ENCODE measurements at places on chromosomes 7 and 10. TPM values are rescaled to one million over a fixed set of nuclear protein-coding genes. Genes with fewer than 3 reads are reported as not detected.
A peak's percentile ranks its signal among the peaks of the same experiment; 100 is the strongest.

DNA sequence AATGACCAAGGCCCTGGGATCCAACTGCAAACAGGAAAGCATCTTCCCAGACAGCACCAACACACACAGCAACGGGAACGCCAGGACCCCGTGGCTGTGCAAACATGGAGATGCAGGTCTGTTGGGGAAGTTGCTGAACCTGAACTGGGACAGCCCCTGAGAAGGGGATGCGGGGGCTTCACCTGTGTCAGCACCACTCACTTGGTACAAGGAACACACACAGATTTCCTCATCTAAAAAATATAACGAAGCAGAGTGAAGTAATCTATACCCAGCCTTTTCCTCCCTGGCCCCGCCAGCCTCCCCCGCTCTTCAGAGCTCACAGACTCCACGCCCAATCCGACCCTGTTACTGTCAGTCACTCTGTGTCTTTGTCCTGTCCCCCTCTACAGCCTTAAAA, 93.0 kb downstream of the PTPRN2 start:
- DNase-seq, result no peak

- no peak for DNase-seq
Observed at GRCh38 chr7:142381727-142382390, 124.0 kb upstream of the PRSS58 start.

GRCh38 chr7:1561036-1561940, 5.3 kb upstream of the TMEM184A start:
- DNase-seq, result no peak

DNA sequence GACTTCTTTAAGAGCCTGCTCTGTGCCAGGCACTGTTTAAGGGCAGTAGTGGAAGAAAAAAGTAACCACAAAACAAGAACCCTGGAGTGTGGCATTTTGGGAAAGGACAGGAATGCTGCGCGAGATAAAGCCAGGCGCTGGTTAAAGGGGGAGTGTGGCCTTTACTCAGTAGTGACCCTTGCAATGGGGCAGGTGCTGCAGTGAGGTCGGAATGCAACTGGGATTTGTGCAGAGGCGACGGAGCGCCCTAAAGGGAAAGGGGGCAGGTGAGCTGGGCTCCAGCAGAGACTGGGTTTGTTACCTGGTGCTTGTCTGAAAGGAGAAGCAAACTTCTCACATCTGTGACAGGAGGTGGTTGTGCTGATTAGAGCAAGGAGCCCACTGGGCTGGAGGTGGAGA, 263.6 kb downstream of the ACTR3B start:
- no peak for DNase-seq

DNA sequence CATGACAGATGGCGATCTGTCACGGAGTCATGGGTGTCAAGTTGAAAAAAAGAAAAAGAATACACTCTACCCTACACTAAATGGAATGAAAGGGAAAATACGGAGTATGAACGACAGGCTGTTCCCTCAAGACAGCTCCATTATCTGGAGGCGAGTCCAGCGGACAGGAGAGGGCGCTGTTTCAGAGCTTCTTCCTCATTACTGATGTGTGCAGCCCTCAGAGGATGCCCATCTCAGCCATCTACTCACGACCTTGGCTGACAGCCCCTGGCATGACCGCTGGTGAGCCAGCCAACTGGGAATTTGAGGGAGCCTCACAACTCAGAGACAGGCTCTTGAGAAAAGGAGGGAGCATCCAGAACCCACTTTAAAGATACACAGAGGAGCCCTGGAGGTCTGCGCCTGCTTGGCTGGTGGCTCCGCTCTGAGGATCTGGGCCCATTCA, 49.6 kb upstream of the SMNDC1 start:
- peak; percentile 69 for DNase-seq

GRCh38 chr7:38105874-38106483, 72.1 kb upstream of the STARD3NL start:
- peak; percentile 67 for DNase-seq

- DNase-seq, result no peak
Observed at GRCh38 chr10:34814223-34814912, 728 bp downstream of the PARD3 start.

DNA sequence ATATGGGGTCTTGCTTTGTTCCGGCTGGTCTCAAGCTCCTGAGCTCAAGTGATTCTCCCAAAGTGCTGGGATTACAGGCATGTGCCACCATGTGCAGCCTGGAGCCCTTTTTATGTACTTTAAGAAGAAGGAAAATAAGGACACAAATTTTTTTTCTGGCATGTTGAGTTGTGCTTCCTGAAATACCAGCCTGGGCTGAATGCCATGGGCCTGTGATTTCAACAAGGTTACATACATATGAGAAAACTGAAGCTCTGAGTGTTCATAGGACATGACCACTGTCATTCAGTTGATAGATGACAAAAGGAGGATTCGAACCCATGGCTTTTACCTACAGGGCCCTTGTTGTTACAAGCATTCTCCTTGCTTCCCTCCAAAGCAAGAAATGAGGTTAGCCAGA, 36.1 kb downstream of the ST8SIA6 start:
- DNase-seq, result no peak

DNA sequence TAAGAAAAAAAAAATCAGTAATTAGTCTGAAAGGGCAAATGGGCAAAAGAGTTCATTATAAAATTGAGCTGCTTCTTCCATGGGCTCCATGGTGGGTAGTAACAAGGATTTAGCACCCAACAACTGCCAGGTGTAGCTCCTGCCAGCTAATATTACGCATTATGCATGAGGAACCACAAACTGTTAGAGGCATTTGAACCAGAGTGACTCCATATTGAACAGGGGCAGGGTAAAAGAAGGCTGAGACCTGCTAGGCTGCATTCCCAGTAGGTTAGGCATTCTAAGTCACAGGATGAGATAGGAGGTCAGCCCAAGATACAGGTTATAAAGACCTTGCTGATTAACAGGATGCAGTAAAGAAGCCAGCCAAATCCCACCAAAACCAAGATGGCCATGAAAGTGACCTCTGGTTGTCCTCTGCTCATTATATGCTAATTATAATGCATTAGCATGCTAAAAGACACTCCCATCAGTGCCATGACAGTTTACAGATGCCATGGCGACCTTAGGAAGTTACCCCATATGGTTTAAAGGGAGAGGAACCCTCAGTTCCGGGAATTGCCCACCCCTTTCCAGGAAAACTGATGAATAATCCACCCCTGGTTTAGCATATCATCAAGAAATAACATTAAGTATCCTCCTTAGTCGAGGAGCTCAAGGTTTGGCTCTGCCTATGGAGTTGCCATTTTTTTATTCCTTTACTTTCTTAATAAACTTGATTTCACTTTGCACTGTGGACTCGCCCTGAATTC, 8.7 kb upstream of the PAPSS2 start:
- DNase-seq, result no peak

DNA sequence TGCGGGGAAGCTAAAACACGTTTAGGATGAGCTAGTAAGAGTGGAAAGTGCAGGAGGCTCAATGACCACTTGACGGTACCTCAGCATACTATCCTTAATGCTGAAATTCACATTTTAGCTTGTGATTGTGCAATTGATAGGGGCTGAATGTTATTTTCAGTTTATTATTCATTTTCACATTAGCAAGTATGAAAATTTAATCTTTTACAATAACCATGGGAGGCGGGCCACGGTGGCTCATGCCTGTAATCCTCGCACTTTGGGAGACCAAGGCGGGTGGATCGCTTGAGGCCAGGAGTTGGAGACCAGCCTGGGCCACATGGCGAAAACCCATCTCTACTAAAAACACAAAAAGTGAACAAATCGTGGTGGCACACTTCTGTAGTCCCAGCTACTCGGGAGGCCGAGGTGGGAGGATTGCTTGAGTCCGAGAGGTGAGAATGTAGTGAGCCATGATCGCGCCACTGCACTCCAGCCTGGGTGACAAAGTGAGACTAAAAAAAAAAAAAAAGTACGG, 22.0 kb upstream of the ANLN start:
- no peak for DNase-seq

DNA sequence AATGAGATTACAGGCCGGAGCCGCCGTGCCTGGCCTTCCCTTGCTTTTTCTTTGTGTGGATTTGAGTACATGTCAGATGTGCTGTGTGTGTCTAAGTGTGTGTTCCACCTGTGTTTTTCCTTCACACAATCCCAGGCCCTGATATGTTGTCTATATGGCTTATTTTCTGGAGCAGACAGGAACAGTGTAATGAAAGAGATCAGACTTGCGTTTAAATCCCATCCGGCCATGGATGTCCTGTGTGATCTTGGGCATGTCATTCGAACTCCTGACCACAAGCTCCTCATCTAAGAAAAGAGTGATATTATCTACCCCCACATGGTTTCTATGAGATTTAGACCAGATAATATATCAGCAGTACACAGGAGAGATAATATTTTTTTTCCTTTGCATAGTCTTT, 37.2 kb downstream of the APBB1IP start:
- DNase-seq, result no peak

DNA sequence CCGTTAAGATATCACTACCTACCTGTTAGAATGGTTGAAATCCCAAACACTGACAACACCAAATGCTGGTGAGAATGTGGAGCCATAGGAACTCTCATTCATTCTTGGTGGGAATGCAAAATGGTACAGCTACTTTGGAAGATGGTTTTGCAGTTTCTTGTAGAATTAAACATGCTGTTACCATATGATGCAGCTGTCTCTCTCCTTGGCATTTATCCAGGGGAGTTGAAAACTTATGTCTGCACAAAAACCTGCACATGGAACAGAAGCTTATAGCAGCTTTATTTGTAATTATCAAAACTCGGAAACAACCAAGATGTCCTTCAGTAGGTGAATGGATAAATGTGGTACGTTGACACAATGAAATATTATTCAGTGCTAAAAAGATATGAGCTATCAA, 199.5 kb downstream of the BICC1 start:
- no peak for DNase-seq

DNA sequence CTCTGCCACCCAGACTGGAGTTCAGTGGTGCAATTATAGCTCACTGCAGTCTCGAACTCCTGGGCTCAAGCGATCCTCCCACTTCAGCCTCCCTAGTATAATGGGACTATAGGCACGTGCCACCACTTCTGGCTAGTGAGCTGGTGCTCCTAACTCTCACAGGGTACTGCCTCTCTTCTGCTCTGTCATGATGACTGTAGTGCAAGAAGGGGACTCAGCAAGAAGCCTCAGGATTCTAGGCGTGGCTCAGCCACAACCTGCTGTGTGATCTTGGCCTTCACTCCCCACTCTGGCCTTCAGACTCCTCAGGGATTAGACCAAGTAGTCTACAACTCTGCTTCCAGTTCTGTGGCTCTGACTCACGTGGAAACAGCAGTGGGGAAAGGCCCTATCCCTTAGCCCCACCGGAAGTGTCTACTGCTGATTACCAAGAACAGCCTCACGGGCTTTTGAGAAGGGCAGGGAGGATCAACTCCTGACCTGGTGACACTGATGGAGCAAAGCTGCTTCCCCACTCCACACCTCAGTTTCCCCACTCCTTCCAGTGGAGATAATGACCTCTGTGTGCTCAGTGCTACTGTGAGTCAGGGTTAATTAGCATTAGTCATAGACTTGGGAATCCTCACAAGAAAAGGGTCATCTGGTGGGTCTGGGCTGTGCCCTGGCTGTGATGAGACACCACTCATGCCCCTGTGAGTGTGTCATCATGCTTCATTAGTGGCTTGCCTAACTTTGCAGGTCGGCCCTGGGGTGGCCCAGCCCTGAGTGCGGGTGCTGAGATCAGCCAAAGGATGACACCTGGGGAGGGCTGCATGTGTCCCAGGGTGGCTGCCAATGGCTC, 41.1 kb downstream of the ZC3HC1 start:
- DNase-seq, result no peak

DNA sequence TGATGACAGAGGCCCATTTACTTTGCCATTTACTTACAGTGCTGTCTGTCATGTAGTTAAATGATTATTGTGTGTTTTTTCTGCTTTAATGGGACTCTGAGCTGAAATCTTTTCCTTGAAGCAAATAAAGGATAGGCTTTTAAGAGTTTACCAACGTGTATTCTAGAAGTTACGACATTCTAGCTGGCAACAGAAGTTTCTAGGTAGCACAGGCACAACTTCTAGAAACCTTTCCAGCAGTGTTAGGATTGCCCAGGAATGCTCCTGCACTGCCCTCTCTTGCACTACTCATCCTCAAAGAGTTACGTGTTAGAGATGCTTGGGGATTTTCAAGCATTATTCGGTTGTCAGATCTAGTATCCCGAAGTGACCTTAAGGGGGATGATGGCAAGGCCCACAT, 42.5 kb upstream of the TMEM236 start:
- no peak for DNase-seq

- DNase-seq, result no peak
Observed at GRCh38 chr7:156116514-156117215, 304.4 kb upstream of the SHH start.

DNA sequence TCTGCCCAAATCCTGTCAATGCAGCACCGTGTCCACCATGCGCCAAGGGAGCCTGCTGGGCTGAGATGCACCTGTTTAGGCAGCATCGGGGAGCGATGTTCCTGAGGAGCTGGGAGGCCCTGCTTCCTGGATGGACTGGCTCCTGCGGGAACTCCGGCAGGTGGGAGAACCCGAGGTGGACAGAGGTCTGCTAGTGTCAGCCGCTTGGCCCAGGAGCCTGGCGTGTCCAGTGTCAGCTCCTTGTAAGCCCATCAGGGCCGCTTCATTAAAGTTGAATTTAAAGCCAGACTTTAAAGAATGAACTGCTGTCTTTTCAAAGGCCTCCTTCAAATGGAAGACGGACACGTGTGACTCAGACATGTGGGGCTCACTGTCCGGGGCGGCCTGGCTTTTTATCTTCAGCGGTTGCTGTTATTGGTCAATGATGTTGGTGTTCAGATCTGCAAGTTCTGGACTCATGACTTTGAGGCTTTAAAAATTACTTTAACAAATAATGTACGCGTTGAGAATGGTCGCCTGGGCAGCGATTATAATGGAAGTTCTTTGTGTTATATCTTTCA, 422.5 kb downstream of the DNAJB6 start:
- no peak for DNase-seq

Gene IFIT1B
- not detected for total RNA-seq

Gene HMX2
- total RNA-seq, result not detected

Gene GIMAP5
- 271 TPM for total RNA-seq

Gene CFAP46
- total RNA-seq, result not detected

Gene CCDC126
- total RNA-seq, result 11.1 TPM

Gene CALHM1
- not detected for total RNA-seq

Gene TUBGCP2
- total RNA-seq, result 64.5 TPM

Data from T-cell (primary cell).